ENCODE measurements at places on chromosomes 6 and 20. TPM values are rescaled to one million over a fixed set of nuclear protein-coding genes. Genes with fewer than 3 reads are reported as not detected.

CYP21A2 gene
- total RNA-seq: not detected

DNA sequence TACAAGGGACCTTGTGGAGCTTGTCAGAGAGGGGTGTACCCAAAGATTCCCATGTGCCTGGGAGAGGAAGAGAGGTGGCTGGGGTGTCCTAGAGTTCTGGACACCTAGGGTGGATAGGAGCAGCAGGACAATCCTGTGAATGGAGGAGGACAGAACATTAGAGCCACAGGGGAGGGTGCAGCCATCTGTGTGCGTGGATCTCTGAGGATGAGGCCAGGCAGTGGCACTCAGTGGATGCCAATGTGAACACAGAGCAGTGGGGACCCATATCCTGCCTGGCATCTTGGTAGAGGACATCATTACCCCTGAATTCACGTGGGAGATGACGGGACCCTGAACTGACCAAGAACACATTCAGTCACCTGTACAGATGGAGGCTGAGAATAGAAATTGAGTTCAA is 205.3 kb downstream of the CD83 start:
- no peak for DNase-seq

DNA sequence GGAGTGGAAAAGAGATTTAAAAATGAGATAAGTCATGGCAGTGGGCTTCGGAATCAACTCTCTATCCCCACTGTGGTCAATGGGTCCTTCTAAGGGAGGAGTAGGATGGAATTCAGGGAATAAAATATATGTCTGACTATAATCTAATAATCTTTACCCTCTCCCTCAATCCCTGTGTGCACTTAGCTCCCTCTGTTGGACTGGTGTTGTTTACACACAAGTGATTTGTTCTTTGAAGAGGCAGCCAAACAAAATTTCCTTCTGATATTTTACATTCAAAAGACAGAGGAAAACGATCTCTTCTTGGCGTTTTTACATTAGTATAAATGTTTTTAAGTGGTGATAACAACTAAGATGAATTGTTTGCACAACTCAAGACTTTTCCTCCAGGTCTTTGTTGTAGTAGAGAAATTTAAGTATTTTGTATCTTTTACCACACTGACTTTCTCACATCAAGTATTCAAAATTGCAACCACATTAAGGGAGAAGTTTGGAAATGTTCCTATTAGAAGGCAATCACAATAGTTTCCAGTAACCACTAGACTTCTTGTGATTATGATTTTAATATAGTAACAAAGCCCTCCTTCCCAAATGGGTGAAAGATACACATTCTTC is 317.8 kb downstream of the CENPW start:
- DNase-seq: no peak

RNF146 gene
- 25.8 TPM for total RNA-seq

OOEP gene
- total RNA-seq: 1.5 TPM

All from activated CD4-positive, alpha-beta T cell treated with anti-CD3 and anti-CD28 coated beads, Interleukin-2, amount 10 ng/mL, durations not matched to agents 7 days and 5 days (primary cell).